ENCODE measurements at places on chromosomes 12 and 14.

DNA sequence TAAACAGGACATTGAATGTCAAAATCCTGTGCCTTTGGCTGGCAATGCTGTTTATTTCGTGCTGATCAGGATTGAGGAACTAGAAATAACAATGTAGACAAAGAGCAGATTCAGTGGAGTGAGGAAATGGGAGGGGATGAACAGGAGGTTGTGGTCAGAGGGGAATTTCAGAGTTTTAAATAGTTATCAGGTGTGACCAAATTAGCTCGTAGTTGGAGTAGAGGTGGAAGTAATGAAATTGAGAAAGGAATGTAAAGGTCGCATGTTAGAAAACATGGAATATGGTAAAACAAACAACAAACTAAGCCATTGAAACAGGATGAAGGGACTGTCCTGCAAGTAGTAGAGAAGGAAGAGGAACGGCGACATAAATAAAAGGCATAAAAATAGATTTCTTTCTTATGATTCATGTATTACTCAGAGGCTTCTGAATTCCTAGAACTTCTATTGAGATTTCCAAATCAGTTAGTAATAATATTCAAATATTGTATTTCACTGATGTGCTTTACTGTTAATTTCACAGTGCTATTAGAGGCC lies 9.5 kb upstream of the SAV1 start:
- no peak for DNase-seq

DNA sequence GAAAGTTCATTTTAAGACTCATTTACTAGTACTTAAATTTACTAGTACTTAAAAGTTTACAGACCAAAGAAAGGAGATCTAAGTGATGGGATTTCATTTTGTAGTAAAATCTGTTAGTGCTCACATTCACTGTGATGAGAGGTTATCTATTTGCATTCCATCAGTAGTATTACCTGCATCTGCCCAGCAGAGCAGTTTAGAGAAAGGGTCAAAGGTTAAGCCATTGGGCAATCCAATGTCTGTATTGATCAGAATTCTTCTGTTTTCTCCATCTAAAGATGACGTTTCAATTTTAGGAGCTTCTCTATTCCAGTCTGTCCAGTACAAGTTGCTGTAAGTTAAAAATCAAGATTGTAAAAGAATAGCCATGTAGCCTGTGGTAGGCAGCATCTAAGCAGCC lies 18.3 kb downstream of the RTRAF start:
- no peak for DNase-seq

DNA sequence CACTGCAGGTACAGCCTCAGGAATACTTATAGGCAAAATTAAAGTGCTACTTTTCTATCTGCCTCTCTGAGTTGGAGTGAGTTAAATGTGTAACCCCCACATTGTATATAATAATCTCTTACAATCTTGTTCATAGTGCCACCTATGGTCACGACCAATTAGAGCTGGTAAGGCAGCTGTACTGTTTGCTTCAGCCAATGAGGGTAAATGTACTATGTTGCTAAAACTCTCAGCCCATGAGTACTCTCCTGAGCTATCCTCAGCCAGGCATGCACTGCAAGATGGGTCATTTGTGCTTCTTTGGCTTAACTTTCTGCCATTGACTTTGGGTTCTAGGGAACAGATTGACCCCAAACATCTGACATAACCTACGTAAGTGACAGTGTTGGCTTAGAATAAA lies 15.0 kb upstream of the MDM2 start:
- DNase-seq = no peak

DNA sequence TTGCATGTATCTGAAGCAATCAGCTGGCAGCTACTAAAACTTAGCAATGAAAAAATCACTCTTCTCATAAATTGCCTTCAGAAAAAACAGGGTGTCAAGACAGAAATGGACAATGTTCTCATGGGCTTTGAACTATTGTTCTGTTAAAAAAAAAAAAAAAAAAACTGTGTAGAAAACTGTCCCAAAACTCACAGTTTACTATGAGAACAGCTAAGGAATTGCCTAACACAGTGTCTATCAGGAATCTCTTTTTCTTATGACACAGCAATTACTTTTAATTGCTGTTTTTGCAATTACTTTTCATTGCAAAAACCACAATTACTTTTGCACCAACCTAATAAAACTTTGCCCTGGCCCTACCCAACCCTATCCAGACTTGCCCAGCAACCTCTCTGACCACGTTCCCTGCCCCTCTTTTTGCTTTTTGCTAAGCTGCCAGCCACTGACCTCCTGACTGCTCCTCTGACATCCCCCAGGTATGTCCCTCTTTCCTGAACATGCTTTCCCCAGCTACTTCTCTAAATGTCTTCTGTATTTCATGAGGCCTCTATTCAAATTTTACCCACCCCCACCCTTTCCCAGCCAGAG lies 68.0 kb upstream of the SLCO1C1 start:
- DNase-seq = no peak

GRCh38 chr14:30657050-30657449 lies 34.9 kb downstream of the SCFD1 start:
- DNase-seq = no peak
